Common myeloid progenitor, CD34-positive (primary cell): ENCODE measurements at places on chromosomes 11 and 22.

GRCh38 chr11:15161790-15162189 is 47.1 kb downstream of the INSC start:
- no peak for DNase-seq

GRCh38 chr11:47356998-47357329 is 4.5 kb upstream of the MYBPC3 start:
- no peak for DNase-seq

DNA sequence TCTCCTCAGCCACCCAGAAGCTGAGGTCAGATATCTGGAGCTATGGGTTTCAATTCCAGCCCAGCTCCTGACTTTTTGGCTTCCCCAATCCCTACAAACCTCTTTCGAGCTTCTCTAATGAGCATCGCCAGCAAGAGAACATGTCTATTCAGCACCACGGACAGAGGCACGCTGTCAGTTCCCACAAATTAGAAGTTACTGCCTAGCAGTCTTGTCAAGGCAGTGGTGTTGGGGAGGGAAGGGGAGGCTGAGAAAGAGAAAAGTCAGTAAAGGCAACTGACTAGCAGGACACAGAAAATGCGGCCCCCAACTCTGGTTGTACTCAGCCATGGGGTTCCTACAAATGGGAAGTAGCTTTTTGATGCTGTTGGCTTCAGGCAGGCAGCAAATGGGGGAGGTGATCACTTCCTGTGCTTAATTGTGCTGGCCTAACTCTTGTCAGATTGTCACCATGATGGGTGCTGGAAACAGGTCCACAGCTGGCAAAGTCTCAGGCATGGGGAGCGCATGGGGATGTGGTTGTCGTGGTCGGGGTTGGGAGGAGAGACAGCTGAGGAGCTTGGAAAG is 205.9 kb downstream of the ST3GAL4 start:
- peak; percentile 55 for DNase-seq

- peak; percentile 95 for DNase-seq
Measured at GRCh38 chr11:67391304-67392182, at the start of gene RAD9A. TSS of gene RAD9A (plus strand) at chr11:67391986. CDS start at chr11:67392045, 59 bp downstream.

GRCh38 chr11:69439127-69439526 is 42.3 kb upstream of the LINC01488 start:
- DNase-seq, result no peak

- no peak for DNase-seq
Measured at GRCh38 chr22:29887358-29887757, 4.4 kb downstream of the MTMR3 start.

- DNase-seq, result no peak
Measured at GRCh38 chr11:100619484-100619883, 67.6 kb upstream of the ARHGAP42 start.

- no peak for DNase-seq
Measured at GRCh38 chr11:76777876-76778275, 5.3 kb upstream of the TSKU start.

DNA sequence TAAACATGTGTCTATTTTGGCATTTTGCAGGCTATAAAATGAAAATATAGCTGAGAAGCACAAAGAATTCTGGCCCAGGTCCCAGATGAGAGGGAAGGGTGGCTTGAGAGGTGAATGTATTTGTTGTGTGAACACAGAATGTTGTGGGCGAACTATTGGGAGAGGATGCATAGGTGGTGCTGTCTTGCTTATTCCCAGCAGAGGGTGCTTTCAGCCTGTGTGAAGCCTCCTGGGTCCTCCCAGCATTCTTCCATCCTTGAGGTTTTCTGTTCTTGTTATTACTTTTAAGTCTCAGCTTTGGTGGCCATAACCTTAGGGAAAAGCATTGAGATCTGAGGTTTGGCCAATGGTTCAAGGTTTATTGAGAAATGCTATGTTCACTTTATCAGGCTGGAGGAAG is 108.7 kb upstream of the SNX19 start:
- no peak for DNase-seq

- no peak for DNase-seq
Measured at GRCh38 chr11:64353715-64354506, 5.1 kb upstream of the RPS6KA4 start.

- DNase-seq, result no peak
Measured at GRCh38 chr11:63504054-63504453, 1.8 kb upstream of the LGALS12 start.

GRCh38 chr11:24324211-24324610 is 172.6 kb upstream of the LUZP2 start:
- DNase-seq, result no peak

DNA sequence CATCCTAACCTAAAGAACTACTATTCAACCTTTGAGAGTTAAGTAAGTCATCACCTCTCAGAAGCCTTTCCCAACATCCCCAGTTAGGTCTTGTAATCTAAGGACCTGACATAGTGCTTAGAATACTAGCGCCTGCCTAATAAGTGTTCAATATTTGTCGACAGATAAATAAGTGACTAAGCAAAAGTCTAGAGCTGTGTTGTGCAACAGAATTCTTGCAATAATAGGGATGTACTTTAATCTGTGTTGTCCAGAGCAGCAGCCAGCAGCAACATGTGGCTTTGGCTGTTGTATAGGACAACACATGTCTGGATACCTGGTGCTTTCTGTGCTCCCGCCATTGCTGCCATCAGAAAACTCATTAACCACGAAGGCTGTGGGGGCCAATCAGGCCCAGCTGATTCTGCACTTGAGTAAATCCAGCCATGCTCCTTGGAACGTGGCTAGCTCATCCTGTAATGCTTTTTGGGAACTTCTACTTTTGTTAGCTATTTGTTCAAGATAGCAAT is 66.8 kb upstream of the NTM start:
- no peak for DNase-seq

GRCh38 chr11:742156-742546 is 5.1 kb upstream of the TALDO1 start:
- no peak for DNase-seq

DNA sequence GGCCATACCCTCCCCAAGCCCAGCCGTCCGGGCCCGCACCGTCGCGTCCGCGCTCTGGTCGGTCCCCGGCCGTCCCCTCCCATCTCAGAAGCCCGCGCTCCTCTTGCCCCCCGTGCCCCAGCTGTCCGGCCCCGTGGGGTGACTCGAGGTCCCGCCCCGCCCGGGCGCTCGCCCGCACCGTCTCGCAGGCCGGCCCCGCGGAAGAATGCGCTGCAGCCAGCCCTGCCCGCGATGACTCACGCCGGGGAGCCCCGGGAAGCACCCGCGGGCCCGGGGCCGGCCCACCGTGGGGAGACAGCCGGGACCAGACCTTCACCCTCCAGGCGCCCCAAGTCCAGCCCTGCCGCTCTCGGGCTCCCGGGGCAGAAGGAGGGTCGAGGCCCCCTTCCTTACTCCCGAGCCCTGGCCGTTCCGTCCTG is 320 bp upstream of the PHLDA2 start:
- peak; percentile 70 for DNase-seq

DNA sequence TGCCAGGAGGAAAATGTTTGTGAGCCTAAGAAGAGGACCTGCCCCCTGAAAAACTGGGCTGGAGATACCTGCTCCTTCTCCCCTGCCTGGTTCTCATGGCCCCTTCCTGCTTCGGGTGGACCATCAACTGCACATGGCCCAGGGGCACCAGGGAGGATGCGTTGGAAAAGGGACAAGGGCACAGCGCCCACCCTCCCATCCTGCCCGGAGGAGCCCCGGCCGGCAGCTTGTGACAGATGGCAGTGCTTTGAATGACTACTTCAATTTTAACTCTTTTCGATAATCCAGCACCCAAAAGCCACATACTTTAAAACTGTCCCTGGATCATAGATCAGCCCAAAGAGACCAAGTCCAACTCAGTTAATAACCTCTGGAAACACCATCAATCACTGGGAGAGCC is 135.8 kb upstream of the NECTIN1 start:
- no peak for DNase-seq

- DNase-seq, result peak; percentile 58
Measured at GRCh38 chr11:4086575-4087353, 7.8 kb upstream of the RRM1 start.

DNA sequence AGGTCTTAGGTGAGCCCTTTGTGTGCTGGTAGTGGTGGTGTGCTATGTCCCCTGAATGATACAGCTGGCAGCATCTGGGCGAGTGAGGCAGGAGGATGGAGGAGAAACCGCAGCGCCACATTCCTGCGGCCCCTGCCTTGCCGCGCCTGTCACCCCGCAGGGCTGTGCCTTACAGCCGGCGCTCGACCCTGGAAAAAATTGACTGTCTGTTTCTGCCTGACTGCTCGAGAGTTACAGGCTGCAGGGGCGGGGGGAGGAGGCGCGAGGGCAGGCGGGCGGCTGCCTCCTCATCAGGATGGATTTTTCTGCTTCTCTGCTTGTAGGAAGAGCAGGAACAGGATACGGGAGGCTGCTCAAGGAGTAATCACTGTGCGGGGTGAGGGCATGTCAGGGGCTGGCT is 443.4 kb downstream of the MIAT start:
- DNase-seq, result peak; percentile 51

DNA sequence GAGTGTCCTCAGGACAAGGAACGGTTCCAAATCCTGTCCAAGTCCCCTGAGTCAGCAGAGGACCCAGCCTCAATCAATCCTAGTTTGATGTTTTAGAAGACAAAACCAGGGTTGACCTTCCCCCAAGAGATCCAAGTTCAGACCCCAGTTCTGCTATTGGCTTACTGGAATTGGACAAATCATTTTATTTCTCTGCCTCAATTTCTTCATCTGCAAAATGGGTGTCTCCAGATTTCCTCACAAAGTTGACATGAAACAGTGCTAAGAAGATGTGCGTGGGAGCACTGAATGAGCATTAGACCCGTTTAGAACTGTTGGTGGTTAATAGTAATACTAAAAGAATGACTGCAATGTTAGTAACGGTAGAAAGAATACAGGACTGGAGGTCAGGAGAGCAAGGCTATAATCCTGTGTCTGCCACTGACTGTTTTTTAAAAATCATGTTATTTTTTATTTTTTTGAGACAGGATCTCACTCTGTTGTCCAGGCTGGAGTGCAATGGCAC is 32.8 kb upstream of the SCUBE1 start:
- no peak for DNase-seq

DNA sequence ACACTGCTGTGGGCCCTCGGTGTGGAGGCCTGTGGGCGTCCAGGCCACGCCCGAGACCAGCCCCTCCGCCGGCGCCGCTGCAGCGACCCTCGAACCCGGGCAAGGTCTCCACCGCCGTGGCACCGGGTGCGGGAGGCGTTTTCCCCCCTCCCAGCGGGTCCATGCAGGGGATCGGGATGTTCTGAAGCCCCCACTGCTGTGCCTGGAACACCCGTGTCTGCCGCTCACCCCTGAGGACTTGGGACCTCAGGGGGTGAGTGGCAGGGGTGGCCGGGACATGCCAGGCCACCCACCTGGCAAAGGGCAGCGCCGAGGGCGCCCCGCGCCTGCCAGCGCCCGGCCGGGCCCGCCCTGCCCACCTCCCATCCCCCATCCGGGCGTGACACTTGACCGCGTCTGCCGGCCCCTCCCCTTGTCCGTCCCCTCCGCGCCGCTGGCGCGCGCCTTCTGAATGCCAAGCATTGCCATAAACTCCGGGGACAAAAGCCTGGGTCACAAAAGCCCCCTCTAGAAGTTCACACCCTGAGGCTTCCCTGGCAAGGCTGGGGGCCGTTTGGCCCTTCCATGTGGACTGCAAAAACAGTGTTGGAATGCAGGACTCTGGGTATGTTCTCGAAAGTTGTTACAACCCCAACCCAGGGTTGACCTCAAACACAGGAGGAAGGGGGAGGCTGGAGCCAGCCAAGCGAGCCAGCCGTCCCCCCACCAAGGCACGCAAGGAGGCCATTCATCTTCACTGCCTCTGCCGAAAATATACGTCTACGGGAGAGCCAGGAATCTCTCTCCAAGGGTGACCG is 819 bp upstream of the KCNQ1OT1 start:
- DNase-seq, result peak; percentile 34

- DNase-seq, result no peak
Measured at GRCh38 chr11:6142936-6143335, 27.2 kb downstream of the OR52B2 start.

DNA sequence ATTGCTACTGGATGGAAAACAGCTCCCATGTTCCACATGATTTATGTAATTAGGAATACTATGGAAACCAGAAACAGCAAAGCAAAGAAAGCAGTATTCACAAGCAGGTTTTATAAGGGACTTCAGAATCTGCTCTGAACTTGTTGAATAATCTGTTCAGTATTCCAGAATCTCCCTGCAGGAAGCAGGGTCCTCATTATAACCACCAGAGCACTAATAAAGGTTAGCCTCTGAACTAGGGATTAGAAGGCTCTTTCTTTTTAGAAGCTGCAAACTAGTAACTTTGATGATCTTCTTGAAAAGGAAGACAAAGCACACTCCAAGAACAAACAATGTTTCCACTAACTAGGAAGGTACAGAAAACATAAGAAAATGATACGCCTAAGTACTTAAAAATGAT is 125.8 kb downstream of the DCDC1 start:
- DNase-seq, result no peak
